IPS-NIHi11 (cell line): ENCODE measurements at places on chromosomes 11 and 22.

DNA sequence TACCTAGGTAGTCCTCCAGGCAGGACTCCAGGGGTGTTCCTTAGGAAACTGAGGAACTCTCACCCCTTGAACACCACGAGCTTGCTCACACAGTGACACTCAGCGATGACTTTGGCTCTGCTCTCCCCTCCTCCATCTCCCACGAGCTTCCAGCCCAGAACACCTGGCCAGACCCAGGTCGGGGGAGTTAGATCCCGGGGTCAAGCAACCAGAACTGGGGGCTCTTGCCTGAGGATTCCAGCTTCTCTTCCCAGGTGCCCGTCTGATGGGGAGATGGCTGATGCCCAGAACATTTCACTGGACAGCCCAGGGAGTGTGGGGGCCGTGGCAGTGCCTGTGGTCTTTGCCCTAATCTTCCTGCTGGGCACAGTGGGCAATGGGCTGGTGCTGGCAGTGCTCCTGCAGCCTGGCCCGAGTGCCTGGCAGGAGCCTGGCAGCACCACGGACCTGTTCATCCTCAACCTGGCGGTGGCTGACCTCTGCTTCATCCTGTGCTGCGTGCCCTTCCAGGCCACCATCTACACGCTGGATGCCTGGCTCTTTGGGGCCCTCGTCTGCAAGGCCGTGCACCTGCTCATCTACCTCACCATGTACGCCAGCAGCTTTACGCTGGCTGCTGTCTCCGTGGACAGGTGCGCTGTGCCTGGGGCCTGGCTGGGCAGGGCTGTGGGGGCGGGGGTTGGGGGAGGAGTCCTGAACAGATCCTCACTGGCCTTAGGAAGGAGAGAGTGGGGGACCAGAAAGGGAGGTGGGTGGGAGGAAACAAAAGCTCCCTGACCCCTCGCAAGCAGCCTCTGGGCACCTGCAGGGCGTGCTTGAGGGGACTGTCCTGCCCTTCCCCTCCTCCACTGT lies at the start of gene GALR3:
Gene GALR3 (plus strand): TSS at position 249 of the 852 bp plus-strand sequence. CDS start 25 bp downstream, at position 274.
- no peak for DNase-seq

- no peak for DNase-seq
Observed at GRCh38 chr11:11416917-11417316, 63.9 kb upstream of the CSNK2A3 start.

GRCh38 chr11:57942808-57943207 lies 80.9 kb upstream of the OR9Q1 start:
- no peak for DNase-seq

DNA sequence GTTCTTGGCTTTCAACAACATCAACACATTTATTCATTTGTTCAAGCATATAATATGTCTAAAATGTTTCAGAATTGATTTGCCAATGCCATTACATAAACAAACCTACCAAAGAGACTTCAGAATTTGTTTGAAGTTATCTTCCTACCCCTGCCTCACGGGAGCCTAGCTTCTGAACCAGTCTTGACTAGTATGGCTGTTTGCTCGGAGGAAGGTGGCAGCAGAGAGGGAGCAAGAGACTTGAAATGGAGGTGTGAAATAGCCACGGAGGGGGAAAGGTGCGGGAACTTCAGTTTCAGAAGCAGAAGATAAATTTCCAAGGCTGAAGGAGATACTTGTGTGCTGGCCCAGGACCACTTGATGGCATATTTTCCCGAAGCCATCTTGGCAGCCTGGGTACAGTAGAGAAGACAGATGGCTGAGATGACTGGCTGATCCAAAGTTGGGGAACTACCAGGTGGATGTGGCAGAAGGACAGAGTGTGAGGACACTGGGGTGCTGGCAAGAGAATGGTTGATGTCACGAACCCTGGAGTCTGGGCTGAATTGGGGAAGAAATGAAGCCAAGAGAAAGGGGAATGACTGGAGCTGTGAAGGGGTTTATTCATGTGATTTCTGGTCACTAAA lies 14.0 kb upstream of the MTCH2 start:
- peak; percentile 22 for DNase-seq

DNA sequence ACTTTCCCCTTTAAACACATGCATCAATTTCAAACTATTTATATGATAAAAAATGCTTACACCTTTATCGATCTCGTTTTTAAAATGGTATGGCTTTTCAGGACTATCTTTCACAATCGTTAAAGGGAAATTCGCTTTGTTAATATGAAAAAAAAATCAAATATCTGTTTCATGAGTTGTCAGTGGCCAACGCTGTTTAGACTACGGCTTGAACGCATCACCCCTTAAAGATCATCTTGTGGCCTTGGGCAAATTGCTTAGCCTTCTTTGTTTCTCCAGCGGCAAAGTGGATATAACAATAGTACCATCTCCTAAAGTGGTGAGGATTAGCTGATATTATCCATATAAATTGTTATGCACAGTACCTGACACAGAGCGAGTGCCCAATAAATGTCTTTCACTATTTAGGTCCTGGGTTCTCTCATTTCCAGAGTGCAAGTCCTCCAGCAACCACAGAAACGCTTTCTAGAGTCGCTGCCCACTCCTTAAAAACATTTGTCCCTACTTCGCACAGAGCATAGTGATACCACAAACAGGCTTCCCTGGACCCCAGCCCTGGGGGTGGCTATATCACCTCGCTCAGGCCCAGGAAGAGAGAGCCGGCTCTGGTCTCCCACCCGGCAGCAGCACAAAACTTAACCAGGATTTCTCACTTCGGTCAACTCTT lies 904 bp downstream of the SLC35F2 start:
- DNase-seq, result no peak

DNA sequence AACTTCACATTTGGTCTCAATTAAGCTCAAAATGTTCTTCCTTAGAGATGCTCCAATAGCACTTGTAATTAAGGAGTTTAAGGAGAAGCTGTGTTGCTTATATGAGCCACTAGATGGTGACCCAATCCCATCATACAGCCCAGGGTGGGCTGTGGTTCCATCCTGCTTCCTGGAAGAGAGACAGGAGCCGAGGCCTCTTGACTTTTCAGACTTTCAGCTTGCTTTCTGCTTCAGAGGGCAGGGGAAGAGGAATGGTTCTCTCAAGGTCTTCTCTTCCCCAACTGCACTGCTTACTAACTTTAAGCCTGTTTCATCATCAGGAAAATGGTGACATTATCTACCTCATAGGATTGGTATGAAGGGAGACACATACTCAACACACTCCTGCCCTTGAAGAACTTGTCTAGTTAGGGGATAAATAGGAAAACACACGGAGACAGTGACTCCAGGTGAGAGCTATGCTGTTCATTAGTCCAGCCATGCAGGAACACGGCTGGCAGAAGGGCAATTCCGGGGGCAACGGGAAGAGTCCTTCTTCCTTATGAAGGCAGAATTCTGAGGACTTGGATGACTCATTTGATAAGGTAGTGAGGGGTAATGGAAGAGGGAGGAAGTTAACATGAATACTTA lies 20.1 kb downstream of the TMEM218 start:
- DNase-seq, result peak; percentile 78
